ENCODE measurements at places on chromosomes 5 and 9.

- DNase-seq = no peak
Observed at GRCh38 chr9:89137542-89138462, 40.8 kb downstream of the SHC3 start.

DNA sequence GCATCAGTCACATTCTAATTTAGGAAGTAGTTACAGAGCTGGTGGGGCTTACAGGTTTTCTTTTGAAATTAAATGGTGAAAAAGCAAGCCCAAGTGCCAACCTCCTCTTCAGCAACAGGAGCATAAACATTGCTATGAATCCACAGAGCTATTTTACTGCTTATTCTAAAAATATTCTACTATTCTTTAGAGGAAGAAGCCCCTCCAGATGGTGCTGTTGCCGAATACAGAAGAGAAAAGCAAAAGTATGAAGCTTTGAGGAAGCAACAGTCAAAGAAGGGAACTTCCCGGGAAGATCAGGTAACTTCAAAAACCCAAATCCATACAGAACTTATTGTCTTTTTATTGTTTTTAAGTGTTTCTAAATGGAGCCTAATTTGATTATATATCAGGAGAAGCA, 202.8 kb downstream of the CWC27 start:
- DNase-seq = no peak

DNA sequence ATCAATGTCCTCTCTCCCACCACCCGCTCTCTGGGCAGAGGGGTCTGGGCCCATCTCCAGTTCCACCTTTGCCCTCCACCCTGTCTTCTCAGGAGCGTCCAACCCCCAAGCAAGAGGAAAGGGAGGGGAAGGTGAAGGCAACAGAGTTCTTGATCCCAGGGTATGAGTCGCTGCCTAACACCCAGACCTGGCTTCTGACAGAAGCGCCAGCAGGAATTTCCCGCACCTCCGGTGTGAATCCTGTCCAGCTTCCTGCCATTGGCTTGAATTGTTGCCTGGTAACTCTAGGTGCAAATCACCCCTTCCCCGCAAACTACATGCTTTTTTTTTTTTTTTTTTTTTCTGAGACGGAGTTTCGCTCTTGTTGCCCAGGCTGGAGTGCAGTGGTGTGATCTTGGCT, 84.2 kb upstream of the IER5L start:
- DNase-seq = no peak

- no peak for DNase-seq
Observed at GRCh38 chr9:133637451-133638055, 1.4 kb downstream of the DBH start.

DNA sequence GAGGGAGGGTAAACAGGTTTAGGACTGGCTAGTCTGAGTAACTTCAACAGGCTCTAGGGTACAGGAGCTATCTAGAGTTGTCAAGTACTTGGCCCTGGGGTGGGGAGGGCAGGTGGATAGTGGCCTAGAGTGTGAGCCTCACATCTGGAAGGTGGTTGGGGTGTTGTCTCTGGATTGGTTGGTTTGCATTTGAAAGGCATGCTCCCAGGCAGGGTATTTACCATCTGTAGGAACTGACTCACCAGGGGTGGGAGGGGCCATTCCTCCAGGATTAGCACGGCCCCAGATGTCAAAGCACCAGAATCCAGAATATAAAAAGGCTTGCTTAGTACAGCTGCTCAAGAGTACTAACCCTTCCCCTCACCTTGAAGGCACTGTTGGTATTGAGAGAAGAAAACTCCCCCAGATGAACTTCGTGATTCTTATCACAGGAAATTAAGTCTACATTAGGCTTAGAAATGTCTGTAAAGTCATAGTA, 193.3 kb downstream of the NTRK2 start:
- DNase-seq = no peak

DNA sequence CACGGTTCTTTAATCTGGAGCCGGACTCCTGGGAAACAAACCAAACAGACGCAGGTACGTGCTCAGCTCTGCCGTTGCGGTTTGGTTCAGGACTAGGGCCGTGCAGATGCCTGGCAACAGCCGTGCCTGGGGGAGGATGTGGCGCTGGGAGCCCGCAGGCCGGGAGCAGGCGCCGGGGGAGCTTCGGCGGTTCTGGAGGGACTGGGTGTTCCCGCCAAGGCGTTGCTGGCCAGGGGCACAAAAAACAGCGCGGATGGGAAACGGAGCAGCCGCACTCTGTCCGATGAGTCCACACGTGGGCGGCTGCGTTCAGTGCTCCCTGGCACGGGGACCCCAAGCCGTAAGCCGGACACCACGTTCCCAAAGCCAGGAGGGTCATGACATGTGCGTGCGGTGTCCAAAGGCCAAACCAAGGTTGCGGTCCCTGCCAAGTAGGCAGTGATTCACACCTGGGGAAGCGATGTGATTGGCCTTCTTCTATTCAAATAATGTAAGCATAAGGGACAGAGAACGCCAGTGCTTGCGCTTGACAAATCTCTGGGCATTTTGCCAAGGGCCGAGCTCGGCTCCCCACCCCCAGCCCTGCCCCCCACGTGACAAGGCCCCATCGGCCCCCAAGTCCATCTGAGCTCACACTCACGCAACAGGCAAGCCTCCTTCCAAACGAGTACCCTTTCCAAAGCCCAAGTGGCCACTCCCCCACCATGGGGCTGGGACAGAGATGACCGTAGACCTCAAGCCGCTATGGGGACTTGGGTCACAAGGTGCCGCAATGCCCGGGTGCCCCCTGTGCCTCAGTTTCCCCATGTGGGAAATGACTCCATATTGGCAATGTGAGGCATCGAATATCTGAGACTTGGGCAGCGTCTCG, 49.7 kb upstream of the NKD2 start:
- DNase-seq = no peak

GRCh38 chr9:68714416-68715180, 9.6 kb downstream of the PIP5K1B start:
- no peak for DNase-seq

DNA sequence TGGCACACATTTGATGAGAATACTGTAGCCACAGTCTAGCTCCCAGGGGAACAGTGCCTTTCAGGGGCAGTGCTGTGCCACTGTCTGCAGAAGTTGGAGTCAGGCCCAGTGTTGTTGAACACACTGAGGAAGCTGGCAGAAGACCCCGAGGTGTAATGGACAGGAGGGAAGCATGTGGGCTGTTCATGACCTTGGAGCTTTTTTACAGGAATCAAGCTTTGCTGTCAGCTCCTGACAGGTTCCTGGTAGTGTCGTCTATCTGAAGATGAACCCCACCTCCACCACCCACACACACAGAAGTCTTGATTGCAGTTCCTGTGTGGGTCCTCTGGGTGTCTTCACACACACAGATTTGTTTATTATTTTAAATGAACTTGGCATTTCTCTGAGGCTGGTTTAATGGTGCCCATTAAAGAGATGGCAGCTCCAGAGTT, 40.3 kb upstream of the TNFAIP8 start:
- no peak for DNase-seq

GRCh38 chr5:146703899-146704298, 174.7 kb downstream of the PPP2R2B start:
- no peak for DNase-seq

DNA sequence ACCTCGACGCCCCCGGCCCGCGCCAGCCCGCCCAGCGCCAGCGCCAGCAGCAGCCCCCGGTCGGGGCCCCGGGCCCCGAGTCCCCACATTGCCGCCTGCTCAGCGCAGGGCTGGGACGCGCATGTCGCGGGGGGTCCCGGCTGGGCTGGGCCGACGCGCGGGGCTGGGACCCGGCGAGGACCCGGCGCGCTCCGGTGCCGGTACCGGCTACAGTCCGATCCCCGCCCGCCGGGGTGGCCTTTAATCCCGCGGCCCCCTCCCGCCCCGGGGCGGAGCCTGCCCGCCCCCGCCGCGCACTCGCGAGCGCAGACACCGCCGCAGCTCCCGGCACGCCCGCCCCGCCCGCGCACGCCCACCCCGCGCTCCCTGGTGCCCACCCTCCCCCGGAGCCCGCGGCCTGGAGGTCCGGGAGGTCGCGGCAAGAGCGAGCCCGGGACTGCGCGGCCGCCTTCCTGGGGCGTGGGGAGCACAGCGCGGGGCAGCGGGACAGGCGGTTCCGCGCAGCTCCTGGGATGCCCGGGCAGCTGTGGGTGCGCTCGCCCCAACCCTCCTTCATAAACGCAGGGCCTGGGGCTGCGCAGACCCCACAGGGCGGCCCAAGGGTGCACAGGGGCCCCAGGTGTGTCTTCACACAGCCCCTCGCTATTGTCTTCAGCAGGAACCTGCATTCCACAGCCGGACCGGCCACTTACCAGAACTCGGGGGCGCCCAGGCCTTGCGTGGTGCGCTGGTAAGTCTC, at the start of gene SLC9A3:
Gene SLC9A3 (minus strand): TSS at position 216 of the 739 bp plus-strand sequence.
- no peak for DNase-seq

DNA sequence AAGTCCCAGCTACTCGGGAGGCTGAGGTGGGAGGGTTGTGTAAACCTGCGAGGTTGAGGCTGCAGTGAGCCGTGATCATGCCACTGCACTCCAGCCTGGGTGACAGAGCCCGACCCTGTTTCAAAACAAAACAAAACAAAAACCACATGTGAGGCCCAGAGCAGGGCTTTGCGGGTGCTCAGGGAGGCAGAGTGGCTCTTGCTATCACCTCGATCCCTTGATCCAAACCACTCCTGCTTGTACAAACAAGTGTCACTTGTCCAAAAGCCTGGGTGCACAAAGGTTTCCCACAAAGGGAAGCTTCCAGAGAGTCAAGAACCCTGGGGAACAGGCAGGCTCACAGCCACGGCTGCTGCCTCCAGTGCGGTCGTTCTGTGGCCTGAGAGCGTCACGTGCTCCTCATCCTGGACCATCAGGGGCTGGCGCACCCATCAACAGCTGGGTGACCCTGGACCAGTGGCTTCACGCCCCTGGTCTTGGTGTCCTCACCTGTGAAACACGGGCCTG, 162.7 kb downstream of the C9orf50 start:
- peak; percentile 61 for DNase-seq

GRCh38 chr9:130213911-130214761, 41.9 kb downstream of the NCS1 start:
- DNase-seq = no peak

GRCh38 chr5:91514400-91514799, 131.3 kb upstream of the ARRDC3 start:
- DNase-seq = no peak

DNA sequence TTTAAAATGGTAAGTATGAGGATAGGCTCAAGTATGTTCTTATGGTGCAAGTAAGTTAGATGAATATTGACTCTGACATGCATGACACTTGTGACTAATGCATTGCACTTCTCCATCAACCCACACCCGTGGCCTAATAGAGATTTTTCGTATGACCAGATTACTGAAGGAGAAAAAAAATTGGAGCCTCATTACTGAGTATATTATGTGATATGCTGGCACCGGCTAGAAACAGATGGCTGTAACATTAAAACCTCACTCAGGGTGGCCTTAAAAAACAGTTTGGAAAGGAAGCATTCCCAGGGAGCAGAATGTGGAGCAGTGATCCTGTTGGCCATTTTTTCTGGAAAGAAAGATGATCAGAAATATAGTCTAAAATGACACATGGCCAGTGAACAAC, 766.4 kb downstream of the PRELID2 start:
- DNase-seq = no peak

- DNase-seq = no peak
Observed at GRCh38 chr5:136054142-136055019, 25.6 kb downstream of the TGFBI start.

GRCh38 chr5:125890511-125890931, 532.7 kb upstream of the GRAMD2B start:
- DNase-seq = no peak

- no peak for DNase-seq
Observed at GRCh38 chr9:137673886-137674285, 55.1 kb downstream of the EHMT1 start.

GRCh38 chr9:37301042-37301853, 121.2 kb upstream of the GRHPR start:
- no peak for DNase-seq

DNA sequence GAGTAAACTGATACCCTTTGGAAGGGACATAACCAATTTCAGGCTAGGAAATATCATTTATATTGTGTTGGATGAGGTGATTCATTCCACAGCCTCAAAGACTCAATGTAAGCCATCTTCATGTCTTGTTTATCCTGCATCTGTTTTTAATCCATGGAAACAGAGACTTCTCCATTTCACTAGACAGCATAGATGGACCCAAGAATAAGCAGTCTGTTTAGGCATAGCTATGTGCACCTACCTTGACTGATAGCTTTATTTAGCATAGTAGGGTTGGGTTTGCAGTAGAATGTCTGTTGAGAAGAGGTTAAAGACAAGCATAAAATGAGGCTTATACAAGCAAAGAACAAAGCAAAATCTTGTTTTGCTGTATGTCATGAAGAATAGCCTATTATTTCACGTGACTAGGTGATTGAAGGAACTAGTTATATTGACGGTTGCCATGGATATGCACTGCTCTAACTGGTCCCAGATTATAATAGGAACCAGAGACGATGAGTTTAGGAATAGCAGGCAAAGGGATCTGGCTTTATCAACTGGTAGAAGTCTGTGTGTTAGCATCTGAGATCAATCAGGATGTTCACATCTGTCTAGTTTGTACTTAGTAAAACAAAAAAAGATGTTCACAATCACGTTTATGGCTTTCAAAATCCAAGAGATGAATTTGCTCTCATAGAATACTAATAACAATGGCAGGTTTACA, 154.8 kb upstream of the KLF9 start:
- no peak for DNase-seq

DNA sequence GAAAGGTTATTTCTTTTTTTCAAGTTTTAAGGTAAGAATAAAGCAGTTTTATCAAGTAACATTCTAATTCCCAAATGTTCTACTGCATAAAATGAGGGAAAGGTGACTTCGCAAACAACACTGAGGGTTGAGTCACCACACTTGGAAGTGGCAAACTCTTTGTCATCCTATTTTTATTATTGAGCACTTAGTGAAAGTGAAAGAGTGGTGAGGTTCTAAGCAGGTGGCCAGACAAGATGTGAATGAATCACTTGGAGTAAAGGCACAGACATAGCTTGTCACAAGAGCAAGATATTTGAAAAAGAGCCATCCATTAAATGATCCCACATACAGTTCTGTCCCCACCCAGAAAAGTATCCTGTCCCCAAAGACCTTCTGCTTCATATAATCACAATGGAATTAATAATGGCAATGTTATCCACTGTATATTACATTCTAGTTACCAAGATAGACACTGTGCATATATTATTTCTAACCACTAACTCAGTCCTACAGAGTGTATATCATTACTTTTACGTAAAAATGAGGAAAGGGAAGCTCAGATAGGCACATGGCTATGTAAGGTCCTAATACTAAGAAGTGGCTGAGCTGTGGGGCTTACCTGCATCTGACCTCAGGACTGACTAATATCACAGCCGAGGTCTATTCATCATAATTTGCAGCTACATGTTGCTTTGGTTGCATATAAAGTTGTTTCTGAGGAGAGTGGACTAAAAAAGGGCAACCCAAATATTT, 730.4 kb upstream of the MEF2C start:
- DNase-seq = no peak

- no peak for DNase-seq
Observed at GRCh38 chr5:124660229-124661093, 86.0 kb downstream of the ZNF608 start.

DNA sequence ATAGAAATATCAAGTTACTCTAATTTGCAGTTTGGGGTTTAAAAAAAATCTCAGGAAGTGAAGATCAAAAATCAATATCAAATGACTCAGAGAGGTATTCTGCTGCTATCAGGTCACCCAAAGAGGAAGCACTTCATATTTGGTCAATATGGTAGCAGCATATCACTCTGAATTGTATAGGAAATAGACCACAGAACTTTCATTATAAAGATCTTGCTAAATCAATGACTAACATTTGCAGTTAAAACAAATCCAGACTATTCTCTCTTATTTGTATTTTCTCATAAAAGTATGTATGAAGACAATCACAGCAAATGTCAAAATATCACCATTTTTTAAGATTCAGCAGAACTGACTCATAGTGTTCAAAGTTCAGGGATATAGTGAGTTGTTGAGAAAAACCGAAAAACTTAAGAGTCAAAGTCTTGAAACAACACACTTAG, 105.8 kb upstream of the PCSK1 start:
- DNase-seq = no peak

- DNase-seq = peak; percentile 7
Observed at GRCh38 chr5:144487761-144488160, 317.1 kb downstream of the KCTD16 start.
